Stimulated activated CD8-positive, alpha-beta memory T cell treated with anti-CD3 and anti-CD28 coated beads, Interleukin-7, amount 100 ng/mL, for 4 hours (primary cell): ENCODE measurements at places on chromosomes 5 and 9.

DNA sequence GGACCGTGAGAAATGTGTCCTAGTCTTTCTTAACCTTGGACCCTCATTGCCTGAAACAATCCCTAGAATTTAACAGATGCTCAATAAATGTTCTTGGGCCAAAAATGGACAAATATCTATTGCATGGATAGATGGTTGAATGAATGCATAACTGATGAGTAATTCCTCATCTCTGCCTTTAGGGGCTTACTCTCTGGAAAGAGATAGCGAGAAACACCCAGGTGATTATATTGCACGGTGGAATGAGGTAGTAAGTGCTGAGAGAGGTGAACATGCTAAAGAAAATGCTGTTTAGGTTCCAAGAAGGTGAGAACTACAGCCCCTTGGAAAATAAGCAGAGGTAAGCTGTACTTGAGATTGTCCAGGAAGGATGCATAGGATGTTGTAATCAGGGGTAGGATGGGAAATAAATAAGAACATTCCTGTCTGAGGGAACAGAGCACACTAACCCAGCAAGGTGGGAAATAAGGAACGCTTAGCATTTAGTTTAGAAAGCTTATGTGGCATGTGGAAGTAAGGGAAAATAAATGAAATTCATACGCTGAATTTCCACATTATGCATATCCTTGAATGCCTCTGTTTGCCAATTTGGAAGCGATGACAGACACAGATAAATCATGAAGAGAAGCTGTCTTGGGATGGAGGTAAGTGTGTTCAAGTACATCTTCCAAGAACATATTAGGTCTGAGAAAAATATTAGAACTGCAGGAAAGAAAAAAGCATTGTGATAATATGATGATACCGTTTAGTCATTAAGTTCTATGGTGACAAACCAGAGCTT is 426.6 kb downstream of the ARHGEF28 start:
- DNase-seq, result no peak

GRCh38 chr9:127829205-127829906 is 25.1 kb downstream of the ENG start:
- no peak for DNase-seq

DNA sequence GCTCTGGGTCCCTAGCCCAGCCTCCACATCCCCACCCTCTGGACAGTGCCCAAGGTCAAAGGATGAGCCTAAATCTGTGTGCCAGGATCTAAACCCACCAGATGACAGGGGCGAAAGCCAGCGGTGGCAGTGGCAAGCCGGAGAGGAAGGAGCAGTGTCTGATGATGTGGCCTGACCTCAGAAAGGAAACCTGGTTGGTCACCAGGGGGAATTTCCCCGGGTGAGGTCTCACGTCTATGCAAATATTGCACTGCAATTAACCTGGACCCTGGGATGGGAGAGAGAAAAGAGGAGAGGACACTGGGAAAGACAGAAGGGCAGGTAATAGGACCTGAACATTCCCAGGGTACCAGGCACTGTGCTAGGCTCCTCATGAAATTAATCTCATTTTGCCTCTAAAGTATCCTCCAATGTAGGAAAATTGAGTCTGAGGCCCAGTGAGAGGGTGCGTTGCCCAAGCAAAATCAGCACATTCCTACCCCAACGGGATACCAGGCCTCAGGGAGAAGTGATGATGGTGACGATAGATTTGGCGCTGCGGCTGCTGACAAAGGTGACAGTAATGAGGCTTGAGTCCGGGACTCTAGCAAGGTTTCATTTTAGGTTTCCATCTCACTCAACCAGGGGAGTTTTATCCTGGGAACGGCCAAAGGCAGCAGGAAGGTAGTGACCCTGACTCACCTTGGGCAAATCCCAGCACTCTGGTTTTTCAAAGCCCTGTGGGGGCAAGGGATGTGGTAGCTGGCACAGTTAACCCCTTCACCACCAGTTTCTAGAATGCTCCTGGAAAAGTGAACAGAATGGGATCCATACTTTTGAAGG is 13.4 kb upstream of the TNIP1 start:
- peak; percentile 48 for DNase-seq

GRCh38 chr5:151745071-151745705 is 13.2 kb downstream of the ATOX1 start:
- peak; percentile 33 for DNase-seq

- DNase-seq, result no peak
These were observed 167.1 kb upstream of the PPP1R2B start for GRCh38 chr5:156682971-156683370.
